SJSA1 (cell line): ENCODE measurements at places on chromosomes 5 and 9. TPM values are rescaled to one million over a fixed set of nuclear protein-coding genes. Genes with fewer than 3 reads are reported as not detected.

Gene SLC6A7
- total RNA-seq = not detected in 2 replicates

Gene NAIP
- 4.2 and 5.6 TPM in 2 replicates for total RNA-seq

Gene LCN9
- not detected in 2 replicates for total RNA-seq

Gene BTNL8
- not detected in 2 replicates for total RNA-seq

Gene SRD5A1
- total RNA-seq = 18.1 and 39.2 TPM in 2 replicates

Gene FOXD4L4
- total RNA-seq = not detected in 2 replicates

Gene NR6A1
- 0.88 and 1.0 TPM in 2 replicates for total RNA-seq

Gene RMI1
- 1.9 and 6.6 TPM in 2 replicates for total RNA-seq

Gene ITGA2
- 3.2 and 5.2 TPM in 2 replicates for total RNA-seq

Gene LCN15
- not detected in 2 replicates for total RNA-seq
